Kidney (tissue), 22 donors: ENCODE measurements at places on chromosomes 3 and 15. TPM values are rescaled to one million over a fixed set of nuclear protein-coding genes. Genes with fewer than 3 reads are reported as not detected.

MAP1A gene
- 9.3 TPM for total RNA-seq

DNA sequence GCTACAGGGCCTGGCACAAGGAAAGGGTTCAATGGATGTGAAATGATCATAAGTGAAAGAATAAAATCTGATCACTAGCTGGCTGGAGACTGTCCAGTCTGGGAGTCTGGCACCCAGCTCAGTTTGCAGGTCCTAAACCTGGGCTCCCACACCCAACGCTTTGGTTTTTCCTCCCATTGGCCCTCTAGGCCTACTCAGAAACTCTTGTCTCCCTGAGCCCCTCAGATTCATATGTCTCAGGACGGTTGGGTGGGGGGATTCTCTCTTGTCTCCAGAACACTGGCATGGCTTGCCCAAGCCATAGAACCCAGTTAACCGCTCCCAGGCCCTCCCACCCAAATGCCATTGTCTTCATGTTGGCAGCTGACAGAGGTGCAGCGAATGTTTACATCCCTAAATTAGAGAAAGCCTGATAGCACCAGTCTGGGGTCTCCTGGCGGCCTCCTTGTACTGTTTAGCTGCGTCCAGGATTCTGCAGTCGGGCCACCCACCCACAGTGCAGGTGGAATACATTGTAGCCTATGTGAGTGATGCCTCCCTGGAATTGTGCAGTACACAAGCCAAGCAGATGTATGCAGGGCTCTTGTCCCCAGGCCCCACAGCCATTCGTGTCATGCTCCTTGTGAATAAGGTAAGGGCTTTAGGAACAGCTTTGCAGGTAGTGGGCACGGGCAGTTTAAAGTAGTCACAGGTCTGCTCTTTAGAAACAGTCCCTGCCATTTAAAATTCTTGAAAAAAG, 266.3 kb downstream of the XXYLT1 start:
- H3K27me3 ChIP-seq = no peaks in the 10 kb centered on the region
- no peak for DNase-seq
- H3K27ac ChIP-seq = no peak overlapping the region
- H3K4me3 ChIP-seq = no peak overlapping the region
- peaks cover 3% of the 10 kb centered on the region for H3K4me1 ChIP-seq

MYZAP gene
- 3.3 TPM for total RNA-seq

ATP13A5 gene
- total RNA-seq = not detected

DNA sequence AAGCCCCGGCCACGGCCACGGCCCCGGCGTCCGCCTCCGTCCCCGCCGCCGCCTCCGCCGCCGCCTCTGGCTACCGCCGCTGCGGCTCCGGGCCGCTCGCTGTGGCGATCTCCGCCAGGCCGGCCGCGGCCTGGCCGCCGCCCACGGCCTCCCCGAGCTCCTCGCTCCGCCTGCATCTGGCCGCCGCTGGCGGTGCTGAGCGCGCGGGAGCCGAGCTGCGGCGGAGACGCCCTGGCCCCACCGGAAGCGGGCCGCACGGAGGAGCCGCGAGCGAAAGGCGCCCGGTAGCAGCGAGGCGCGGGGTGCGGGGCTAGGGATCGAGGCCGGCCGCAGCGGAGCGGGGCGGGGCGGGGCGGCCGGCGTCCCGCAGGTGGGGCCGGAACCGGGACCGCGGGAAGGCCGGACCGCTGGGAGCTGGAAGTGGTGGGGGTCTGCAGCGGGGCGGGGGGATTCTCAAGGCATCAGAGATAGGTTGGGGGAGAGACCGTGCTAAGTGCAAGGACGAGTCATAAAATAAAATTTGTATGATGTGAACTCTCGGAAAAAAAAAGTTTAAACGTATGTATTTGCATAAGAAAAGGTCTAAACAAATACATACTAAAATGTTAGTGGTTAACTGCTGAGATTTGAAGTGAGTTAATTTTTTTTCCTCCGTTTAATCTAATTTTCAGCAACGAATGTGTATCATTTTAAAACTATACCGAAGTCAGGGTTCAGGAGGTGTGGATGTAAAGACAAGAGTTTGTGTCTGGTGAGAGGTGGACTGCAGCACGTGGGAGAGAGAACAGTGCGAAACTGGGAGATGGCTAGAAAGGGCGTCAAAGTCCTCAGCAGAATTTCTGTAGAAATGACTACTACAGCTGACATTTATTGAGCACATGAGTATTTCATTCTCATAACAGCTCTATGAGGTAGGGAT, at the start of gene AVEN:
TSS of gene AVEN (minus strand) at position 334 of the 919 bp plus-strand sequence. CDS start at position 176, 158 bp downstream.
- peak within 1 kb of the TSS; percentile 81 for H3K4me3 ChIP-seq
- no peaks in the 10 kb centered on the region for H3K36me3 ChIP-seq
- peak within 1 kb of the TSS; percentile 78 for H3K27ac ChIP-seq
- H3K27me3 ChIP-seq = no peaks in the 10 kb centered on the region

- H3K27ac ChIP-seq = no peak overlapping the region
- no peaks in the 10 kb centered on the region for H3K4me1 ChIP-seq
- no peaks in the 10 kb centered on the region for H3K36me3 ChIP-seq
- no peak for DNase-seq
- no peak overlapping the region for H3K4me3 ChIP-seq
Observed at GRCh38 chr3:14740983-14741382, 66.0 kb downstream of the C3orf20 start.

SERPINI2 gene
- not detected for total RNA-seq

GRCh38 chr15:80588801-80589200, 106.3 kb upstream of the ABHD17C start:
- no peaks in the 10 kb centered on the region for H3K4me1 ChIP-seq
- H3K36me3 ChIP-seq = peaks cover 4% of the 10 kb centered on the region
- H3K4me3 ChIP-seq = no peak overlapping the region

- no peak for DNase-seq
- H3K4me1 ChIP-seq = no peaks in the 10 kb centered on the region
Observed at GRCh38 chr3:77668376-77668775, 628.5 kb downstream of the ROBO2 start.

DNA sequence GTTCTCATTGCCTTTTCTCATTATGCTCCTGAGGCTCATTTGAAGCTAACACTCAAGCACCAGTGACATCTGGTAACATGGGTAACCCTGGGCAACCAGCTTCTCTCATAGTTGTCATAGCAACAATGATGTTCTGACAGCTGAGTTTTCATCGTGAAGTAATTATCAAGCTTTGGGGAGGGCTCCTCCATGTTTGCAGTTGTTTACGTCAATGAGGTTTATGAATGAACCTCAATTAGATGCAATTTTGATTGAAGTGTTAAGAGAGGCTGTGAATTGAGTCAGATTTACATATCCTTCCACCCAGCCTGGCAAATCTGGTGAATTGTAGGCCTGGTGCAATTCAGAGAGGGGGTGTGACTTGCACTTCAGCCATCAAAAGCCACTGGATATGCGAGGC, 119.3 kb upstream of the CHD2 start:
- no peaks in the 10 kb centered on the region for H3K4me1 ChIP-seq
- DNase-seq = no peak
- no peak overlapping the region for H3K4me3 ChIP-seq

- H3K27me3 ChIP-seq = no peaks in the 10 kb centered on the region
- H3K36me3 ChIP-seq = no peaks in the 10 kb centered on the region
- DNase-seq = no peak
Observed at GRCh38 chr15:39145854-39146625, 434.8 kb upstream of the THBS1 start.

MED12L gene
- total RNA-seq = 0.82 TPM

DNA sequence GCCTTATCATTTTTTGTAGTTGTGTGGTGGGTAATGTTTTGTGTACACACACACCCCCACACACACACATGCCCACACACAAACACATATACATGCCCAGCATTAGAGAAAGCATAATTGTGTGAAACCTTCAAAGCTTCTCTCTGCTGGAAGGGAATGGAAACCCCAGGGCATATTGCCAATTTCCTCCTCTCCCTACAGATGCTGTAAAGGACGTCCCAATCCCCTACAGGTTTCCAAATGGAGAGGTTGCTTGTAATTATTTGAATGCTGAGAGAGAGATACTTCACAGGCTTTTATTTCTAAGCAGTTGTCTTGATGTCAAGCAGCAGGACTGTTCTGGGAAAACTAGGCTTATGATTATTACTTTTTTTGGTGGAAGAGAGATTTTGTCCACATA, 23.0 kb upstream of the CCK start:
- H3K4me3 ChIP-seq = no peak overlapping the region
- no peaks in the 10 kb centered on the region for H3K4me1 ChIP-seq
- no peak overlapping the region for H3K27ac ChIP-seq
- H3K27me3 ChIP-seq = no peaks in the 10 kb centered on the region
- no peak for DNase-seq
